ENCODE measurements at places on chromosomes 5 and 9.

DNA sequence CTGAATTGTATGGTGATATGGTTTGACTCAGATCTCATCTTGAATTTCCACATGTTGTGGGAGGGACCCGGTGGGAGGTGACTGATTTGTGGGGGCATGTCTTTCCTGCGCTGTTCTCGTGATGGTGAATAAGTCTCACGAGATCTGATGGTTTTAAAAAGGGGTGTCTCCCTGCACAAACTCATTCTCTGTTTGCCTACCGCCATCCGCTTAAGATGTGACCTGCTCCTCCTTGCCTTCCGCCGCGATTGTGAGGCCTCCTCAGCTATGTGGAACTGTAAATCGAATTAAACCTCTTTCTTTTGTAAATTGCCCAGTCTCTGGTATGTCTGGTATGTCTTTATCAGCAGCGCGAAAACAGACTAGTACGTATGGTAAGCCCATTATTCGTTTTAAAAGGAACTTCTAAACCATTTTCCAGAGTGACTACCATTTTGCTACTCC lies 48.7 kb downstream of the SLC36A1 start:
- DNase-seq = no peak

- no peak for DNase-seq
Measured at GRCh38 chr5:28408186-28408585, 1369.8 kb upstream of the CDH9 start.

DNA sequence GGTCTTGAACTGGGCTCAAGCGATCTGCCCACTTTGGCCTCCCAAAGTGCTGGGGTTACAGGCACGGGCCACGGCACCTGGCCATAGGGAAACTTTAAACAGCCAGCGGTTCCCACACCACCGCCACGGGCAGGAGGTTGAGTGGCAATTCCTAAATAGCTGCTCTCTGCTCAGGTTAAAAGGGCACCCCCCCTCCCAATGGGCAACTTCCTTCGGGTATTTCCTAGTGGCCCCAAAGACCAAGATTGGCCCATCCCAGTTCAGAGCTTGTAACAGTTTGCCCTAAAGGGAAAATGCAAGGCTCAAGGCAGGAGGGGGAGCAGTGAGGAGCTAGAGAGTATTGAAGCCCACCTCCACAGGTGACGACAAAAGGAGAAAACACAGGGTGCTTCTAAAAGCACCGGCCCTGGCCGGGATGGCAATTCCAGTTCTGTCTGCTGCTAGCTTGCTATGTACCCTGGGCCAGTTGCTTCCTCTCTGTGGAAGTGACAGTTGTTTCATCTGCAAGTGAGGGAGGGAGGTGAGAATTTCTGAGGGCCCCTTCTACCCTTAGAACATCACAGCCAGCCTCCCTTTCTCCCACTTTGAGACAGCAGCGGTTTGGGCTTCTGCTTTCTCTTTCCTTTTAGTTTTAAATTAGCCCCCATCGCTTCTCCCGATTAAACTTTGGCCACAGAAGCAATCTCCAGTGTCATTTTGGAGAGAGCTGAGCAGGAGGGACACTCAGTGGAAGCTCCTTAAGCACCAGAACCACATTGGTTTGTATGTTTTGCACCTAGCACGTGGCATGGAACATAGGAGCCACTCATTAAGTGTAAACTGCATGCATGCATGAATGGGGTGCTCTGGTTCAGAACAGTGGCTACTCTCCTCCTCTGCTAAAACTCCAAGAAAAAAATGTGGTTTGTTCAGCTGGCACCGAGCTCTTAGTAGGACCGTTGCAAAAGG lies 17.3 kb upstream of the TNIP1 start:
- DNase-seq = no peak

- DNase-seq = no peak
Measured at GRCh38 chr9:10534850-10535249, 78.0 kb downstream of the PTPRD start.

DNA sequence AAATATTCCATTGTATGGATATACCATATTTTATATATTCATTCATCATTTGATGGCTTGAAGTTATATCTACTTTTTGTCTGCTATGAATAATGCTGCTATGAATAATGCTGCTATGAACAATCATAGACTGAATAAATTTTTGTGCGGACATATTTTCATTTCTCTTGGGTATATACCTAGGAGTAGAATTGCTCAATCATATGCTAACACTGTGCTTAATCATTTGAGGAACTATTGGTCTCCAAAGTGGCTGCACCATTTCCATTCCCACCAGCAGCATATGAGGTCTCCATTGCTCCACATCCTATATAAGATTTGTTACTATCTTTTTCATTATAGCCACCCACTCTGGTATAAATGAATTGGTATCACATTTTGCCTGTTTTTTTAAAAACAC lies 18.3 kb upstream of the TEK start:
- DNase-seq = no peak

DNA sequence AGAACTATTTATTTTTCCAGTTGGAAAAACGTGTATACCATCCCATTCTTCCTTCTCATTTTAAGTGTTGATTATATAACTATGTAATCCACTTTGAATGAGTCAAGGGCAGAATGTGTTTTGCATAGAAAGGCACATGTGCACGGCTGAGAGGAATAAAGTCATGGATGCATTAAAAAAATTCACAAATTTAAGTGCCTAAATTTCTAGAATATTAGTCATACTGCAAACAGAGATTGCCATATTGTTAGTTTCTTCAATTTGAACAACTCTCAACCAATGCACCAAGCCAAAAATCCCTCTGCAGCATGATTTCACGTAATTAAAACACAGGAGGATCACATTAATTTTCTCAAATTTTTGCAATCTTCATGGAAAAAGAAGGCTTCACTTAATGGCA lies 166.3 kb downstream of the MPDZ start:
- DNase-seq = no peak

GRCh38 chr5:172545291-172545801 lies 91.0 kb upstream of the SH3PXD2B start:
- DNase-seq = no peak

- DNase-seq = no peak
Measured at GRCh38 chr9:70340572-70340971, 73.9 kb downstream of the KLF9 start.

GRCh38 chr9:111917201-111917600 lies 20.6 kb downstream of the UGCG start:
- DNase-seq = no peak

GRCh38 chr5:138960145-138960692 lies 85.1 kb upstream of the LRRTM2 start:
- DNase-seq = no peak

GRCh38 chr5:6710070-6710469 lies 3.2 kb upstream of the TENT4A start:
- DNase-seq = no peak

GRCh38 chr9:36928670-36929349 lies 105.3 kb downstream of the PAX5 start:
- DNase-seq = no peak

- DNase-seq = no peak
Measured at GRCh38 chr5:55372130-55372925, 64.5 kb downstream of the MTREX start.

DNA sequence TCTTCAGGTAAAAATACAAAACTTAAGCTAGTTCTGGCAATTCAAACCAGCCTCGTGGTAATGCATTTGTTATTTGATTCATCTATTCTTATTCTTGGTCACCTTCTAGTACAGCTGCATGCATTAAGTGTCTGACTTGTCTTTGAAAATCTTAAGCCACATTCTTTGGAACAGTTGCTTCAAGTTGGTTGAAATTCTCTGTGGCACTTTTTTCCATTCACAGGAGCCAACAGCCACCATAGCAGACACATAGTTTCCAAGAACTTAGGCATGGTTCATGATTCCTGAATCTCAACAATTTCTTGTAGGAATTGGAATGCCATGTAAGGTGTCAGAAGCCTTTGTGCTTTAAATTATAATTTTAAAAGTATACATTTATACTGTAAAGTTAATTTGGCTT lies 47.4 kb upstream of the MEF2C start:
- no peak for DNase-seq

DNA sequence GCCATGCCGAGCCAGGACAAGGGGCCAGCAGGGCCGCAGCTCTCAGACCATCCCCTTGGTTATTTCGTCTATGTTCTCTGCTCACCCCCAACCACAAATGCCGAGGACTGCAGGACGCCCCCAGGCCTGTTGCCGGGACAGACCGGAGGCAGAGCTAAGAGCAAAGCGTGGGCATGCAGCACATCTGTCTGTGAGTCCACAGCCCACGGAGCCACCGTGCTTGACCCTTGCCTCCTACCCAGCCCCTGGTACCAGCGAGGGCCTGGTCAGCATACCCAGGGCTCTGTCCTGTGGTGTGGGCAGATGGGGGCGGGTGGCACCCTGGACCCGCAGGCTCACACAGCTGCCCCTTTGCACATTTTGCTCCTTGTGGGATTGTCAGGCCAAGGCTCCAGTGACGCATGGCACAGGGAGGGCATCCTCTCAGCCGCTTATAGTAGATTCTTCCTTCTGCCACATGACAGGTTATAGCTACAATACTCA lies 4.7 kb downstream of the BRD3 start:
- no peak for DNase-seq

GRCh38 chr5:34863946-34864345 lies 25.0 kb downstream of the TTC23L start:
- DNase-seq = no peak

GRCh38 chr5:138339091-138339456 lies 1.0 kb downstream of the FAM53C start:
- no peak for DNase-seq

- no peak for DNase-seq
Measured at GRCh38 chr5:7546555-7546954, 150.6 kb downstream of the ADCY2 start.

GRCh38 chr5:179568721-179569120 lies 18.4 kb downstream of the RUFY1 start:
- no peak for DNase-seq

GRCh38 chr5:172782169-172783039 lies 11.4 kb upstream of the DUSP1 start:
- no peak for DNase-seq

DNA sequence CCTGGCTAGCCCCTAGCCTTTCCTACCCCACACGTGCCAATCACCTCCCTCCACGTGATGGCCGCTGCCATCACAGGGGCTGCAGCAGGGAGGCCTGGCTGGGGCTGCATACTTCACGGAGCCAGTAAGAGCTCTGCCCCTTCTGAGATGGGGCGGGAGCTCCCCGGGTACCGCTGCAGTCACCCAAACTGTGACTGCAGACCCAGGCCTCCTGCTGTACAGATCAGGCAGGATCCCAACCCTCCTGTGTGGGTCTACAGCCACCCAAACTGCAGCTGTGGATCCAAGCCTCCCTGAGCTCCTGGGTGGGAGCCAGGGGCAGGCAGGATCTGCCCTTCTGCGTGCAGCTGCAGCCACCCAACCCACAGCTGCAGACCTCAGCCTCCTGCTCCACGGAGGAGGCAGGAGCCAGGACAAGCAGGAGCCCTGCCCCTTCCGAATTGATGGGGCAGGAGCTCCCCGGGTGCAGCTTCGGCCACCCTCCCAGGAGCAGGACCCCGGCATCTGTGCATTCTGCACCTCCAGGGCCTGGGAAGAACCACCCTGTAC lies 3.2 kb upstream of the BTNL9 start:
- DNase-seq = no peak

GRCh38 chr5:52468976-52469375 lies 318.7 kb upstream of the ITGA1 start:
- DNase-seq = no peak

- DNase-seq = no peak
Measured at GRCh38 chr5:51188001-51188591, 195.2 kb upstream of the ISL1 start.

- no peak for DNase-seq
Measured at GRCh38 chr9:130073373-130073772, 19.7 kb downstream of the GPR107 start.

GRCh38 chr9:470552-471194 lies 256.0 kb downstream of the DOCK8 start:
- DNase-seq = no peak

DNA sequence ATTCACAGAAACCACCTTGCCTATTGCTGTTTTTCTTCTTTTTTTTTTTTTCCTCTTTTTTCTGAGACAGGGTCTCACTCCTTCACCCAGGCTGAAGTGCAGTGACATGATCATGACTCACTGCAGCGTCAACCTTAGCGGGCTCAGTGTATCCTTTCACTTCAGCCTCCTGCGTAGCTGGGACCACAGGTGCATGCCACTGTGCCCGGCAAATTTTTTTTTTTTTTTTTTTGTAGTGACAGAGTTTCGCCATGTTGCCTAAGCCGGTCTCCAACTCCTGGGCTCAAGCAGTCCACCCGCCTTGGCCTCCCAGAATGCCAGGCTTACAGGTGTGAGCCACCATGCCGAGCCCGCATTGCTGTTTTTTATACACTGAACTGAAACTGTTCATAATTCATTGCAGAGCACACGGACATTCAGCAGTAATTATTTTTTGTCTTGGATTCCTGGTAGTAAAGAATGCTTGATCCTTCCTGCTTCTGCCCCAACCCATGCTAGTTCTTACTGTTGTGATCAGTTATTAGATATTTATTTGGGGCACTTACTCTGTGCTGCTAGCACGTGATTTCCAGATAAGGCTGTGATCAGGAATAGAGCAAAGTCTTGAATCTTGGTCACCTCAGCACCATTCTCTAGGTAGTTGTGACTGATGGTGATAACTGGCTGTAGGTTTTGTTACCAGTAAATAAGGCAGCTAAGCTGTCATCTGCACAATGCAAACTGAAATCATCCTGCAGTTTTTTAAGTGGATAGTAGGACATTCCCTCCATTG lies 14.0 kb downstream of the MAP3K1 start:
- DNase-seq = no peak

- no peak for DNase-seq
Measured at GRCh38 chr9:89874351-89875321, 269.8 kb downstream of the GADD45G start.

GRCh38 chr9:21432672-21433425 lies 7.4 kb upstream of the IFNA1 start:
- no peak for DNase-seq

GRCh38 chr5:155746367-155747038 lies 580.5 kb upstream of the SGCD start:
- no peak for DNase-seq

GRCh38 chr9:4555236-4555635 lies 65.0 kb downstream of the SLC1A1 start:
- DNase-seq = no peak

DNA sequence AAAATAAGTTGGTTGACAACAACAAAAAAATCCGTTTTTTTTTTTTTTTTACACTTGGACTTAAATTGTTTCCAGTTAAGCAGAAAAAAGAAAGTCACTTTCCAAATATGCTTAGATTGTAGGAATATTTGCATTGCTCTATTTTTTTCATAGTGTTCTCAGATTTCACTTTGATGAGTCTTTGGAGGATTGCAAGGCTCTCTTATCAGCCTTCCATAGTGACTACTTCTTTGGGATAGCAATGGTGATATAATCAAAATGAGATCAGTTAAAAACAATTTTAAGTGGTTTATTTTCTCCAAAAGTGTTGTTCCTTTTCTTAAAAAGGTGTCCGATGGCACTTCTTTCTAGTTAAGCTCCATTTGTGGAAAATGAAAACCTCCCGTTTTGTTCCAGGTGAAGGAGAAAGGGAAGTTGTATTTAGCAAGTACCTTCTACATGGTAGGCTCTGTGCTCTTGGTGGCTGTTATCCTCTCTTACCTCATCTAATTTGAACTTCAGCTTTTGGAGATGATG lies 3.9 kb downstream of the RASGRF2 start:
- DNase-seq = no peak
